Tibial artery (tissue), 4 donors: ENCODE measurements at places on chromosomes 12 and 14.

- no peak for DNase-seq
These were observed 34.0 kb upstream of the ALG10 start for GRCh38 chr12:33988197-33988805.

DNA sequence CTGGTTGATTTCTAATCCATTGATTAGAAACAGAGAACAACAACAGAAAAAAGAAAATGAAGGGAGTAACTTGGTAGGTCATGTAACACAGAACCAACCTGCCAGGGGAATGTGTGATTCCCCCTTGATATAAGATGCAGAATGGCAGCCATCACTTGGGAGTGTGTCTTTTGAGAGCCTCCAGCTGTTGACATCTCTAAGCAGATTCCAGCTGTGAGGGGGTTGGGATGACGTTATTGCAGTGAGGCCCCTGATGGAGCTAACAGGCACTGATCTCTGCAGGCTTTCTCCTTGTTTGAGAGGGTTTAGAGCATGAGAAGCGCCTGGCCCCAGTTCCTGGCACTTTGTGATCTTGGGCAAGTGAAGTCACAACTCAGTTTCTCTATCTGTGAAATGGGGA lies 124.9 kb downstream of the PELI2 start:
- no peak for DNase-seq

DNA sequence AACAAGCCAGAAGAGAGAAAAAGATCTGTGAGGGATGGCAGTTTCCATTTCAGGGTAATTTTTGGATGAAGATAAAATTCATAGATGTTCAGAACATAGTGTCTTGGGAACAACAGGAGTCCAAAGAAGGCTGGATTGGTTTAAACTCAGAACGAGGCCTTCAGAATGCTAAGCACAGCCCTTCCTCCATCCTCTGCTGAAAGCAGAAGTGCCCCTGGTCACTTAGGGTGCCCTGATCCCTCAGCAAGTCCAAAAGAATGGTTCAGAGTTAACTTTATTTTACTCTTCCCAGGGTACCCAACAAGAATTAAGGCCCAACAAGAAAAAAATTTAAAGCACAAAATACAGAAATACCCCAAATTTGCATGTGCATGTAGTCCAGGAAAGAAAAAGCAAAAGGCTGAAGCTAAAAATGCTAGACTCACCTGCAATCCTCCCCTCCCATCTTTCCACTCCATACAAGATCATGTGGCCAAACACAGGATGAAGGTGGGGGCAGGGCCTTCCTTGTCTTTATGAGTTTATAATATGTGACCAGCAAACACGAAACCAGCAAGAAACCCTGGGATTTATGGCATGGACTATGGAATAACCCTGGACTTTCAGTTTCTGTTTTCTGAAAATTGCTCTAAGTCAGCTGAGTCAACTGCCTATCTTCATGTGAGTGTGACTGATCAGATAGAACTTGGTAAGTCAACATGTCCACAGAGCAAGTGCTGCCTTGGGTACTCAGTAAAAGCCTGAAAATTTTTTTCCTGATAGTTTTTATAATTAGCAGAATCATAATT lies 21.2 kb downstream of the MAX start:
- no peak for DNase-seq

- no peak for DNase-seq
These were observed 22.2 kb upstream of the DIP2B start for GRCh38 chr12:50482571-50482970.

GRCh38 chr12:118288174-118288573 lies 84.5 kb downstream of the TAOK3 start:
- no peak for DNase-seq

DNA sequence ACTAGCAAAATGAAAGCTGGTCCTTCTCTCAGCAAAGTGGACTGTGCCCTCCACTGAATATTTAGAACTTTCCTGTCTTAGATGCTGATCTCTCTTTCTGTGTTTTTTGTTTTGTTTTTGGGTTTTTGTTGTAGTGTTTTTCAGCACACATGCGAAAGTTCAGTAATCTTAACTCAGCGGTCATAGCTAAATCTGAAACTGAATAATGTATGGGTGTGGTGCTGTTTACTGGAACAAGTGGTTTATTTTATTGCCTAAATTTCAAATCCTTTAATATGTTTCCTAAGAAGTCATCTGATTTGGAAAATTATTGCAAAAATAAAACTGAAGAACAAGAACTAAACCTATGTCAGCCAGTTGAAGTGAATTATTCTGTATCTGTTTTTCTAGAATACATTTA lies 116.0 kb upstream of the LRIG3 start:
- no peak for DNase-seq

- DNase-seq, result no peak
These were observed 23.0 kb upstream of the HECTD1 start for GRCh38 chr14:31230573-31230958.

DNA sequence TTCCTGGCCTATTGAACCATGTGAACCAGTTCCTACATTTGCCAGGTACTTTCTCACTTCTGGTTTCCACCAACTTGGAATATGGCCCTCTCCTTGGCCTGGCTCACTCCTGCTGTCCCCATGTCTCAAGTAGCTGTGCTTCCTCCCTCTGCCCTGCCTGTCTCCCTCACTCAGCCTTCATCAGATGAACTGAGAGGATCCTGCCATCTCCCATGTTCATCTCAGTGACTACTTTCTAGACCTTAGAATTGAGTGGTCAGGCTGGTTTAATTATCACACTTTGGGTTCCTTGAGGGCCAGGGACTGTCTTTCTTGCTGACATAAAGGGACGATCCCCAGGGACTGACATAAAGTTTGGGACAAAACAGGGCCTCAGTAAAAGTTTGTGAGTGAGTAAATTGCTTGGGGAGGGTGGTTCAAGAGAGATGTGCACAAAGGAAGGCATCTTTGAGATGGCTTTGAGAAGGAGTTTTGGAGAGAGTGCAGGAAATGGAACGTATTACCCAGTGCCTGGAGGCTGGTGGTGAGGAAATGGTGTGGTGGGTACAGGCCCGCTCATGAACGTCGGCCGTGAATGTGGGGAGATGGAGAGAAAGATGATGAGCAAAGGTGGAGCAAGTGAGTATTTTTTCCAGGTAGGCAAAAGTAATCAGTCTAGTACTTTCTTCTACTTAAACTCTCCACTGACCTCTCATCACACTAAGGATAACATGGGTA lies 20.8 kb downstream of the DYRK2 start:
- DNase-seq, result no peak
